Naive thymus-derived CD8-positive, alpha-beta T cell (primary cell): ENCODE measurements at places on chromosomes 16 and 17.

GRCh38 chr17:78697554-78698343 is 84.3 kb downstream of the CYTH1 start:
- H3K4me1 ChIP-seq: peaks cover 18% of the 10 kb centered on the region
- H3K27me3 ChIP-seq: no peaks in the 10 kb centered on the region

DNA sequence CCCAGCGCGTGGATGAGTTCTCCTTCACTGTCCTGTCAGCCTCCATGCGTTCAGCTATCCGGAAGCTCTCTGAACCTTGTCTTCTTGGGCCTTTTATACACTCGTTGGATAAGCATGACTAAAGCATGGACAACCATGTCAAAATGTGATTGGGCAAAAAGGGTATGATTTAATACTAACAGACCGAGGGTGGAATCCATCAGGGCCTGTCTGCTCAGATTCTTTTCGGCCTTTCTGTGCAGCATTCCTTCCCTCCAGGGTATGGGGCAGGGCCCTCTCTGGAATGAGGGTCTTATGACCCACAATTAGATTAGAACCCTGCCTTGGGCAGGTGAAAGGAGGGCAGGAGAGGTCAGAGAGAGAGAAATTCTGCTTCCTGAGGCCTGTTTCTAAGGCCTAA is 14.0 kb upstream of the CCL5 start:
- H3K4me1 ChIP-seq: peaks cover 85% of the 10 kb centered on the region
- no peak overlapping the region for H3K4me3 ChIP-seq
- no peak overlapping the region for H3K27ac ChIP-seq
- no peaks in the 10 kb centered on the region for H3K27me3 ChIP-seq
- H3K36me3 ChIP-seq: no peaks in the 10 kb centered on the region
- no peak for DNase-seq

DNA sequence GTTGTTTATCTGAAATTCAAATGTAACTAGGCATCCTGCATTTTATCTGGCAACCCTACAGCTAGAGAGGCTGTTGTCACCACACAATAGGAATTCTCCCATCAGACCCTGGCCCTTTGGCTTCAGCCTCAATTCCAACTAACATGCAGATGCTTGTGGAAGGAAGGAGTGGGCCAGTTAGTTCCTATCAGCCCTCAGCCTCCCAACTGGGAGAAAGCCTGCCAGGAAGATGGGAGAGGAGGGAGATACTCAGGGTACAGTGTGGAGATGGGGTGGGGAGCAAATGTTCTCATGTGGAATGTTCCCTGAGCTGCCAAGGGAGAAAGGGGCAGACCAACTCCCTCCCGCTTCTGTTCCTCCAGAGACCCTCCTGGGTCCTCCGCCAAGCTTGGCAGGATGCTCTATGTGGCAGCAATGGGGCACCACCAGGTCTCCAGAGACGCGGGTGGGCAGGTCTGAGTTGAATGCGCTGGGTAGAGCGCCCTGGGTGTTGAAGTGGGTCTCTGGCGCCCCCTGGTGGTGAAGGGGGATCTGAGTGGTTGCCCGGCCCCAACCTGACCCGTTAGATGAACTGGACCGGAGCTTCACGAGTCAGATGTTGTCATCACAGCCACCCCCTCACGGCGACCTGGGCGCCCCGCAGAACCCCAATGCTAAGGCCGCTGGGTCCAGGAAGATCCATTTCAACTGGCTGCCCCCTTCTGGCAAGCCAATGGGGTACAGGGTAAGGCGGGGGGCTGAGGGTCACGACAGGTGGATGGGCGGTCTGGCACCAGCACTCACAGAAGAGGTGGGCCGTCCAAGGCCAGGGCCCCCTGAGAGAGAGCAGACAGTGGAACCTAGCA is 15.2 kb downstream of the GALK1 start:
- DNase-seq: peak; percentile 85
- H3K36me3 ChIP-seq: no peaks in the 10 kb centered on the region
- no peaks in the 10 kb centered on the region for H3K27me3 ChIP-seq
- H3K4me3 ChIP-seq: no peak overlapping the region

- H3K27me3 ChIP-seq: no peaks in the 10 kb centered on the region
- H3K36me3 ChIP-seq: peaks cover 7% of the 10 kb centered on the region
- H3K4me1 ChIP-seq: no peaks in the 10 kb centered on the region
- DNase-seq: no peak
- H3K27ac ChIP-seq: peak overlapping the region; percentile 6
Measured at GRCh38 chr17:59680314-59680713, 26.9 kb downstream of the PTRH2 start.

DNA sequence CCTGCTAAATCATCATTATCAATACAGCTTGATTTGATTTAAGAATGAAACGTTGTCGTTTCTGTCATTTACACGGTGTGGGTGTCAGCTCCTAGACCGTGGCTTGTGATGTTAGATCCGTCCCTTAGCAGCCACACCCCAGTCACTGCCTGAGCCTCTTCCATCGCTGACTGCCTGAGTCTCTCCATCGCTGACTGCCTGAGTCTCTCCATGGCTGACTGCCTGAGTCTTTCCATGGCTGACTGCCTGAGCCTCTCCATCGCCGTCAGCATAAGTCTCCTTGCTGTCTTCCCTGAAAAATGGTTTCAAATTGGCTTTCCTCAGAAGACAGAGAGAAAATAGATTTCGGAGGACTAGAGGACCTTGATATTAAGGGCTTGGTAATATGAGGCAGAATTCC is 53.8 kb upstream of the CMIP start:
- H3K36me3 ChIP-seq: no peaks in the 10 kb centered on the region
- DNase-seq: no peak
- no peak overlapping the region for H3K27ac ChIP-seq
- H3K4me3 ChIP-seq: no peak overlapping the region
- no peaks in the 10 kb centered on the region for H3K4me1 ChIP-seq
- no peaks in the 10 kb centered on the region for H3K27me3 ChIP-seq

GRCh38 chr16:58433569-58433951 is 41.3 kb downstream of the GINS3 start:
- no peaks in the 10 kb centered on the region for H3K27me3 ChIP-seq
- H3K36me3 ChIP-seq: peaks cover 2% of the 10 kb centered on the region
- H3K27ac ChIP-seq: no peak overlapping the region
- no peaks in the 10 kb centered on the region for H3K4me1 ChIP-seq

DNA sequence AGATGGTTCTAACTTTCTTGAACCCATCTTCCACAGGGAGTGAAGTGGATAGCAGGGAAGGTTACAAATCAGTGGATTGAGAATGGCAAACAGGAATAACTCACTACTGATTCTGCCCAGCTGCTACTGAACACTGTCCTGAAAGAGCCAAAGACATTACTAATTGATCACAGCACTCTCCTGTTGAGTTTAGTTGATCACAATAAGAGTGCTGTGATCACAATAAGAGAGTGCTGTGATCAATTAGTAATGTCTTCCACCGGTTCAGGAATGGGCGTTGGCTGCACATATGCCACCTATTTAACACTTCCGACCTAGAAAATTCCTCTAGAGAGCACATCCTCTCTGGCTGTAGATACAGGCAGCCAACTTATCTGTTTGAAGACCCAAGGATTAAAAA is 11.4 kb downstream of the CFAP97D1 start:
- peaks cover 11% of the 10 kb centered on the region for H3K27me3 ChIP-seq
- no peak overlapping the region for H3K4me3 ChIP-seq
- no peaks in the 10 kb centered on the region for H3K4me1 ChIP-seq
- no peak for DNase-seq

- no peaks in the 10 kb centered on the region for H3K27me3 ChIP-seq
- H3K4me1 ChIP-seq: peaks cover 6% of the 10 kb centered on the region
- DNase-seq: no peak
- peaks cover 20% of the 10 kb centered on the region for H3K36me3 ChIP-seq
- H3K4me3 ChIP-seq: no peak overlapping the region
Measured at GRCh38 chr16:14131774-14132695, 60.9 kb downstream of the MRTFB start.

DNA sequence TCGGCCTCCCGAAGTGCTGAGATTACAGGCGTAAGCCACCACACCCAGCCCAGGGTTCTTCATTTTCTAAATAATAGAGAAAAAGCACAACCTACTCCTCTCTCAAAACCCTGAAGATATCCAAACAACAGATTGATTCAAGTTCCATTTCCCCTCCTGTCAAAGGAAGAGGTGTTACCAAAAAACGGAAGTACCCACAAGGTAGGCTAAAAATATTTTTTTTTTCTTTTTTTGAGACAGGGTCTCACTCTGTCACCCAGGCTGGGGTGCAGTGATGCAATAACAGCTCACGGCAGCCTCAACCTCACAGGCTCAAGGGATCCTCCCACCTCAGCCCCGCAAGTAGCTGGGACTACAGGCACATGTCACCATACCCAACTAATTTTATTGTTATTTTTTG is 18.9 kb downstream of the UTP6 start:
- no peaks in the 10 kb centered on the region for H3K27me3 ChIP-seq
- H3K4me3 ChIP-seq: no peak overlapping the region
- no peak overlapping the region for H3K27ac ChIP-seq
- H3K4me1 ChIP-seq: peaks cover 11% of the 10 kb centered on the region
- no peak for DNase-seq

DNA sequence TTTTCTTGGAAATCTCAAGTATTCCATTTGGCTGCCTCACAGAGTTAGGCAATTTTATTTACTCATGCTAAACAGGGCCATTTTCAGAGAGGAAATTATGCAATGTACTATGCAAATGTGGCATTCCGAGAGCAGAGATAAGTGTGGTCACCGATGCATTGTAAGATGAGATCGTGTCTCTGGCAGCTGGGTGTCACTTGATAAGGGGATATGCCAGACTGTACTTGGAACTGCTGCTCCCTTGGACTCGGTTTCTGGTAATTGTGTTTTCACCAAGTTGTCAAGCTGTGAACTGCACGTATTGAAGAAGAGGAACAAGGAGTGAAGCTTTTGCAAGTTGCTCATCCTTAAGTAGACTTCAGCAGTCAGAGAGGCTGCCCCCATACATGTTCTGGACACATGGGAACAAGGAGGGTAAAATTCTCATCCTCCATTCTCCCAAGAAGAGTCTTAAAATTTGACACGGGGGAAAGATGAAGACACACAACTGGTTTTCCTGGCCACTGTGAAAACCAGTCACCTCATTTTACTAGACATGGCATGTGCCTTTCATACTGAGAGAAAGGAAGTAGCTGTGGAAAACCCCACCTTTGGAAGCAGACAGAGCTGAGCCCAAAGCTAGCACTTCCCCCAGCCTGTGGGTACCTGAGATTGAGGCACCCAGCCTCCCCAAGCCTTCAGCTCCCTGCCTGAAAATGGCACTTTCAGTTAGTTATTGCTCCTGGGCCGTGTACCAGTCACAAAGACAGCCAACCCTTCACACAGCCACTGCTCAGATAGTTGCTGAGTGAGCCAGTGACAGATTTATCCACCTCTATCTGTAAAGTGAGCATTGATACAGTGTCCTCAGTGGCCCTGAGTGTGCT is 150.7 kb downstream of the SOCS1 start:
- no peak overlapping the region for H3K4me3 ChIP-seq
- DNase-seq: no peak
- peak overlapping the region; percentile 67 for H3K27ac ChIP-seq

- no peaks in the 10 kb centered on the region for H3K36me3 ChIP-seq
- no peak overlapping the region for H3K27ac ChIP-seq
- H3K4me3 ChIP-seq: no peak overlapping the region
- DNase-seq: no peak
Measured at GRCh38 chr17:45703806-45704205, 80.3 kb upstream of the CRHR1 start.

DNA sequence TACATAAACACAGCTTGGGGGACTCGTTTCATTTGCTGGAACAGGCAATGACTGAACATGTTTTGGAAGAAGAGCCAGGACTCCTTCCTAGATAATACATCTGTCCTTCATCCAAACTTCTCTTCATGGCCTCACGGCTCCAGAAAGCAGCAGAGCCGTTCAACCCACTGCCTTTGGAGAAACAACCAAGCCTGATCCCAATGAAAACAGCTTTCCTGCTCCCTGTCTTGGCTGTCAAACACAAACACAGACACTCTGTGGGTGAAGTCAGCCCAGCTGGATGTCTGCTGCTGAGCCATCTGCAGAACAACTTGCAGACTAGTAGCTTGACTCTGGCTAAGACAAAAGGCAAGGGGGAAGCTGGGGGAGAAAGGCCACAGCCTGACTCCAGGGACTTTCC is 345.1 kb upstream of the PSMD7 start:
- no peak overlapping the region for H3K4me3 ChIP-seq
- DNase-seq: no peak
- no peaks in the 10 kb centered on the region for H3K27me3 ChIP-seq

GRCh38 chr16:55052741-55053415 is 122.2 kb downstream of the IRX5 start:
- peaks cover 15% of the 10 kb centered on the region for H3K27me3 ChIP-seq
- H3K4me3 ChIP-seq: no peak overlapping the region
- no peak for DNase-seq
- H3K4me1 ChIP-seq: peaks cover 12% of the 10 kb centered on the region

DNA sequence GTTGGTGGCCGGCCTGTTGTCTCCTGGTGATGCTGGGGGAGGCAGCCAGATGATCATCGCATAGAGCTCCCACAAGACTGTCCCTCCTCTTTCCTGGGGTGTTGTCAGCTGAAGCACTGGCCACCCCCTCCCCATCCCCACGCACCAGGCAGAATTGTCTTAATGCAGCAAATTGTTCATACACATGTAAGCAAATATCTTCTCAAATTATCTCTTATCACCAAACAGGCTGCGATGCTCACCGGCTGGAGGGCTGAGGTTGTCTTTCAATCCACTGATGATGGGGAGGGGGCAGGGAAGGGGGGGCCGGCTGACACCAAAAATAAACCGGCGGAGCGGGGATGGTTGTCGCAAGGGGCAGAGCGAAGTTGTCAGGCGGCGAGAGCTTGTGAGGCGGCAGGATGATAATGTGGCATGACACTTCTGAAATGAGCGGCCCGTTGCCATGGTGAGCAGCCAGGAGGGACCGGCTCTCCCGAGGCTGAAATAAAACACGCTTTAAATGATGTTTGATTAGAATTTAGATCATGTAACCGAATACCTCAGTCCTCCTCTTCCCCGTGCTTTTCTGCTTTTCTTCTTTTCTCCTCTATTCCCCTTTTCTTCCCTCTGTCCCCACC is 59.8 kb downstream of the MRM1 start:
- H3K4me3 ChIP-seq: no peak overlapping the region
- H3K36me3 ChIP-seq: no peaks in the 10 kb centered on the region
- peaks cover 7% of the 10 kb centered on the region for H3K4me1 ChIP-seq
- no peak for DNase-seq
- H3K27me3 ChIP-seq: peaks cover 15% of the 10 kb centered on the region
- H3K27ac ChIP-seq: no peak overlapping the region

GRCh38 chr17:42918902-42919521 is 18.4 kb downstream of the G6PC1 start:
- H3K27me3 ChIP-seq: no peaks in the 10 kb centered on the region
- H3K4me1 ChIP-seq: no peaks in the 10 kb centered on the region
- H3K36me3 ChIP-seq: no peaks in the 10 kb centered on the region
- DNase-seq: no peak

DNA sequence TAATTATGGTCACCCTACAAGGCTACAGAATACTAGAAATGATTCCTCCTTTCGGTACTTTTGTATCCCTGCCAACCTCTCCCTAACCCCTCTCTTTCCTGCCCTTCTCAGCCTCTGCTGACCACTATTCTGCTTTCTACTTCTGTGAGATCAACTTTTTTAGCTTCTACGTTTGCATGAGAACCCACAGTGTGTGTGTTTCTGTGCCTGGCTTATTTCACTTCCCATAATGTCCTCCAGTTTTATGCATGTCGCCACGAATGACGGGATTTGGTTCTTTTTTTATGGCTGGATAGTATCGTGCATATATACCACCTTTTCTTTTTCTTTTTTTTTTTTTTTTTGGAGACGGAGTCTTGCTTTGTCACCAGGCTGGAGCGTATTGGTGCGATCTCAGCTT is 92.1 kb downstream of the RAP1GAP2 start:
- no peak for DNase-seq
- H3K27me3 ChIP-seq: no peaks in the 10 kb centered on the region
- H3K36me3 ChIP-seq: peaks cover 13% of the 10 kb centered on the region
- no peak overlapping the region for H3K4me3 ChIP-seq
